ENCODE measurements at places on chromosomes 6 and 20. TPM values are rescaled to one million over a fixed set of nuclear protein-coding genes. Genes with fewer than 3 reads are reported as not detected.

The ACTL10 gene
- total RNA-seq, result 0.64 TPM

The NDUFAF4 gene
- total RNA-seq, result 23.2 TPM

The HFE gene
- total RNA-seq, result 1.5 TPM

The FAM209A gene
- not detected for total RNA-seq

The KIFC1 gene
- total RNA-seq, result 12.3 TPM

The APMAP gene
- 49.2 TPM for total RNA-seq

The ABHD16A gene
- total RNA-seq, result 49.5 TPM

The VSX1 gene
- 0.18 TPM for total RNA-seq

The DEFB132 gene
- not detected for total RNA-seq

The NKX2-2 gene
- 2.4 TPM for total RNA-seq

The TNXB gene
- 9.3 TPM for total RNA-seq

The MUC22 gene
- total RNA-seq, result not detected
